T-helper 1 cell treated with Interleukin-12 subunit alpha and Interleukin-12 subunit beta and Interleukin-4 antibody, amounts not matched to agents 30 ng/mL and 1 ng/mL, for 36 hours (primary cell): ENCODE measurements at places on chromosomes 12 and 14. TPM values are rescaled to one million over a fixed set of nuclear protein-coding genes. Genes with fewer than 3 reads are reported as not detected.

The GLS2 gene
- total RNA-seq: 0.63 and 1.2 TPM in 2 replicates

The RTN1 gene
- total RNA-seq: not detected in 2 replicates

The BRAP gene
- 21.7 and 21.9 TPM in 2 replicates for total RNA-seq

The TIMELESS gene
- 37.6 and 40.5 TPM in 2 replicates for total RNA-seq

The ZNF705A gene
- total RNA-seq: not detected in 2 replicates

The TCP11L2 gene
- 19.8 TPM in 2 replicates for total RNA-seq

The AP1G2 gene
- 254 and 259 TPM in 2 replicates for total RNA-seq

The KCNH5 gene
- not detected in 2 replicates for total RNA-seq

The SLC25A3 gene
- total RNA-seq: 363 TPM in 2 replicates

The TTC7B gene
- 9.3 and 10.3 TPM in 2 replicates for total RNA-seq

The P2RX2 gene
- not detected in 2 replicates for total RNA-seq

The B4GALNT3 gene
- total RNA-seq: 13.4 and 13.6 TPM in 2 replicates

The DACT1 gene
- total RNA-seq: 3.7 and 4.7 TPM in 2 replicates

The SNAPC1 gene
- total RNA-seq: 6.5 and 7.2 TPM in 2 replicates

The NANOG gene
- total RNA-seq: not detected in 2 replicates

The CMA1 gene
- not detected in 2 replicates for total RNA-seq

The ERP27 gene
- 10.5 and 11.9 TPM in 2 replicates for total RNA-seq

The TROAP gene
- 62.2 and 67.1 TPM in 2 replicates for total RNA-seq
